Common myeloid progenitor, CD34-positive (primary cell): ENCODE measurements at places on chromosomes 12 and 14.

GRCh38 chr12:112029301-112029700 lies 16.1 kb downstream of the ERP29 start:
- H3K27ac ChIP-seq, result no peak overlapping the region
- peak; percentile 35 for DNase-seq
- H3K4me3 ChIP-seq, result no peak overlapping the region
- H3K36me3 ChIP-seq, result peaks cover 22% of the 10 kb centered on the region

GRCh38 chr12:94304012-94304411 lies 155.6 kb downstream of the PLXNC1 start:
- no peak overlapping the region for H3K27ac ChIP-seq
- H3K4me1 ChIP-seq, result no peaks in the 10 kb centered on the region

GRCh38 chr12:16563504-16563903 lies 42.5 kb downstream of the LMO3 start:
- H3K36me3 ChIP-seq, result no peaks in the 10 kb centered on the region
- DNase-seq, result no peak
- H3K27ac ChIP-seq, result no peak overlapping the region
- H3K4me1 ChIP-seq, result no peaks in the 10 kb centered on the region
- H3K4me3 ChIP-seq, result no peak overlapping the region
- H3K27me3 ChIP-seq, result no peaks in the 10 kb centered on the region

DNA sequence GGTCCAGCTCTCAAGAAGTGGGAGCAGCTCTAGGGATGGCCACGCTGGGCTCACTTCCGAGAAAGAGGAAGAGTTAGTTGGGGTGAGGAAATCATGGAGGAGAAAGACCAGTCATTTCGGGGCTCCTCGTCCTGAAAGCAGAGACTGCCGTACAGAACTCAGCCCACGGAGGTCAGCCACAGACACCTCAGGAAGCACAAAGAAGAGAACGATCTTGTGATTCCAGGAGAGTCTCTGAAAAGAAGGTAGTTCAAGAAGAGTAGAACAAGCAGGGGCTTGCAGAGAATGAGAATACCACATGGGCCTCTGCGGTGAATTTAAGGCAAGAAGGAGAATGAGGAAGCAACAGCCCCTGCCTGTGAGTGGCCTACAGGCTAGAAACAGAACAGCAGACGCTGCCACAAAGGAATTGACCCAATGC lies 311.9 kb downstream of the CACNA1C start:
- no peak overlapping the region for H3K4me3 ChIP-seq
- peak; percentile 85 for DNase-seq
- peak overlapping the region; percentile 1 for H3K27ac ChIP-seq
- peaks cover 39% of the 10 kb centered on the region for H3K4me1 ChIP-seq
- no peaks in the 10 kb centered on the region for H3K27me3 ChIP-seq
- no peaks in the 10 kb centered on the region for H3K36me3 ChIP-seq

GRCh38 chr12:92952394-92952793 lies 23.3 kb upstream of the EEA1 start:
- no peak for DNase-seq
- no peak overlapping the region for H3K4me3 ChIP-seq
- H3K27me3 ChIP-seq, result no peaks in the 10 kb centered on the region
- H3K27ac ChIP-seq, result no peak overlapping the region
- no peaks in the 10 kb centered on the region for H3K4me1 ChIP-seq

DNA sequence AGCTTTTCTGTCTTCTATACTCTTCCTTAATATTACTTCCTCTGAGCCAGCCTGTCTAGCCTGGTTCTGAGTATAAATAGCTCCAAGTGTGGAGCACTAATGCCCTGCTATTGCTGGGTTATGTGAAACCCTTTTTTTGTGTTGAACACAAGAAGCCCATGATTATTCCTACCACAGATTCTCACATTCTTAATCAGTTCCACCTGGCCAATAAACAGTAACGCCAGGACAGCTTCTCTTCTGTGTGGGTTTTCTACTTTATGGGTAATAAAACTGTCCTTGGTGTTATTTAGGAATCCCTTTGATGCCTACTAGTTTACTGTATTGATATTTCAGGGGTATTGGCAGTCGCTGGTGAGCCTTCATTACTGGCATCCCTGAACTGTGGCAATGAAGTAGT lies 48.9 kb upstream of the LRIG3 start:
- DNase-seq, result no peak
- H3K4me3 ChIP-seq, result no peak overlapping the region
- H3K27me3 ChIP-seq, result no peaks in the 10 kb centered on the region
- H3K36me3 ChIP-seq, result no peaks in the 10 kb centered on the region
